ENCODE measurements at places on chromosomes 3 and 15.

GRCh38 chr3:55412545-55412944, 74.6 kb downstream of the WNT5A start:
- no peak for DNase-seq

- no peak for DNase-seq
These were observed 53.5 kb upstream of the CHST2 start for GRCh38 chr3:143066033-143066432.

GRCh38 chr15:63258658-63259057, 18.7 kb upstream of the APH1B start:
- DNase-seq, result no peak

DNA sequence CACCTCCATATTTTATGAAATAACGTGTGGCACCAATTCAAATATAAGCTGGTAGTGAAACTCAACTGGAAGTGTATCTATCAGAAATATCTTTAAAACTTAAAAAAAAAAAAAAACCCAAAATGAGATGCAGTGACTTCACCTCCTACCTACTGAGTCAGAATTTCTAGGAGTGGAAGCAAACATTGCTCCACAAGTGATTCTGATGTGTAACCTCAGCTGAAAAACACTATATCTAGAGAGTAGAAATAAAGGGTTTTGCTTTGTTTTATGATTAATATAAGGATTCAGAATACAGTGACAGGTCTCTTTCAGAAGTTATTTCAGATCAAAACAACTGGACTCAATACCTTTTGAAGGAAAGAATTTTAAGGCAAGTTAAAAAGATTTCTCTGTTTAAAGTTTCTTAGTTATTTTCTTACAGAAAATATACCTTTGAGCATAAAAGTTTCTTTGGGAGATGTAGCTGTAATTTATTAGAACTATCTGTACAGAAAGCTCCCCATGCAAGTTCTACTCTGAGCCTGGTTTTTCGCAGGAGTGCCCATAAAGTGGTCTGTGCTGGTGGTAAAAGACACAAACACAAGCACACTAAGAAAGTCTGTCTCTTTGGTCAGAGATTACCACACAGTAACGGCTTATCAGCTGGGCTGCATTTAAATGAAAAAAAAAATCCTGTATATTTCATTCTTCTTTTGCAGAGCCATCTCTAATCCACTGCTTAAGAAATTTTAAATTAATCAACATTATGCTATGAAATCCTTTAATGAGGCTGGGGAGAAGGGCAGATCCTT, 59.9 kb upstream of the PPIB start:
- DNase-seq, result no peak

DNA sequence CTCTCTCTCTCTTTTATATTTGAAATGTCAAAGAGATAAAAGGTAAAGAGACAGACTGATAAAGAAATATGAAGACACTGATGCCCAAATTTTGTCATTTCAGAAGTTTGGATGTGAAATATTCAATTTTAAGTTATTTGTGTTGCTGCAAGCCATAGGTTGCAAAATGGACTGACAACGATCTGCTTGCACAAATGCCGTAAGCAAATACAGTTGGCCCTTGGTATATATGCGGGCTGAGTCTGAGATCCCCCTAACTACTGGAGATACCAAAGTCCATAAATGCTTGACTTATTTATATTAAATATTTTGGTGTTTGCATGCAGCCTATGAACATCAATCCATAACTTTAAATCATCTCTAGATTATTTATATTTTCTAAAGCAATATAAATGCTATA, 1459.1 kb upstream of the ALCAM start:
- no peak for DNase-seq

DNA sequence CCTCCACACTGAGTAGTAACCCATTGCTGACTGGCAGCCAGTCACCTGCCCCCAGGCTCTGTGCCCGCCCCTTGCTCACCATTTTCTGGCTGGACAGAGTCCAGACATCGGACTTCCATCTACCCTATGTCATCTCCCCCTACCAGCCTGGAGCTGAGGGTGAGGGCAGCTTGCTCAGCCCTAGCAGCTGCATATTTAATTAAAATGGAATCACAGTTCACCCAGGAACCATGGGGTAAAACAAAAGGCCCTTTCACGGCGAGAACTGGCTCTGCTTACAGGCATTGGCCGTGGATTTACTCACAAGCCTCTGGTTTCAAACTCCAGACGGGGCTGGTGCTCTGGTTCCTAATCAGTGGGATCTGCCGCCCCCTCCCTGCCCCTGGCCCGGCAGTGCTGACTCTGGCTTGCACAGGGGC, 94.9 kb upstream of the ATP2B2 start:
- DNase-seq, result no peak

DNA sequence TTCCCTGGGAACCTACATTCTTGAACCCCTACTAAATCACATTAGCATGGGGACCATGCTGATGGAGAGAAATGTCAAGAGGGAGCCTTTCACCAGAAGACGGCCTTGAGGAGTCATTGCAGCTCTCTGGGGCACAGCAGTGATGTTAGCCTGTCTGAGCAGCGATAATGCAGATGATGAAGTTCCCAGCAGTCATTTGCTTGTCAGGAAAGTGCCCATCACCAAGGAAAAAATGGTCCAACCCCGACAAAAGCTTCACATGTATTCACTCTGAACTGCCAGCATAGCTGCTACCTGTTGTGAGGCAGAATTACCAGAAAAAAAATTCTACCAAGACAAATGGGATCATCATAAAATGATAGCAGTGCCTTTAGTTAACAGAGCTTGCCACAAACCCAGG, 238.4 kb upstream of the UMPS start:
- DNase-seq, result no peak

DNA sequence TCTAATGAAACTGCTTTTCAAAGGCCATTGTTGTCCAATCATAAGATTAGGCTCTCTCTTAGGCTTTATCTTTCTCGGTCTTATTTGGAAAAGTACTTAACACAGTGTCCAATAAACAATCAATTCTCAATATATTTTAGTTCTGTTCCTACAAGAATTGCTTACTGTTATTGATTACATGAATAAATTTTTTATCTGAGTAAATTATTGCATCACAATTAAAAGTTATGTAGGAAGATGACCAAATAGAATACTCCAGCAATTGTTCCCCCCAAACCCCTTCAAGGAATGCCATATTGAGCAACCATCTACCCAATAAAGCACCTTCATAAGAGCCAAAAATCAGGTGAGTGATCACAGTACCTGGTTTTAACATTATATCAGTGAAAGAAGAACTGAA, 55.0 kb upstream of the RFX7 start:
- DNase-seq, result no peak

All from activated CD8-positive, alpha-beta memory T cell treated with anti-CD3 and anti-CD28 coated beads for 1 hour (primary cell).